Suprapubic skin (tissue), 4 donors: ENCODE measurements at places on chromosomes 5 and 9. TPM values are rescaled to one million over a fixed set of nuclear protein-coding genes. Genes with fewer than 3 reads are reported as not detected.

DNA sequence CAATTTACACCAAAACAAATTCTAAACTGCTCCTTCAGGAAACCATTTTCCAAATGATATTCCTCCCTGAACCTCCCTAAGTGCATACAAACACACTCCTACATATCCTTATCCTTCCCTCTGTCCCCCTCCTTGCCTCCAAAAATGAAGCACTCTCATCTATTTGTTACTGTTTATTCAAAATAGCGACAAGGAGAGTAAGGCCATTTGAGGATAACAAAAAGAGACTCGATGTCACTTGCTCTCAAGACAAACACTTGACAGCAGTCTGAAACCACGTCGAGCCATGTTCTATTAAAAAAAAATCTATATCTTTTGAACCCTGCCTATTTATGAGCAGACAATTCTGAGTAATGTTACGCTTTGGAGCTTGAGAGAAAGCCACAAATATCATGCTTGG is 547.9 kb downstream of the DTWD2 start:
- H3K4me1 ChIP-seq, result no peaks in the 10 kb centered on the region
- no peak for DNase-seq
- no peak overlapping the region for H3K4me3 ChIP-seq
- no peaks in the 10 kb centered on the region for H3K36me3 ChIP-seq
- H3K27ac ChIP-seq, result no peak overlapping the region

DNA sequence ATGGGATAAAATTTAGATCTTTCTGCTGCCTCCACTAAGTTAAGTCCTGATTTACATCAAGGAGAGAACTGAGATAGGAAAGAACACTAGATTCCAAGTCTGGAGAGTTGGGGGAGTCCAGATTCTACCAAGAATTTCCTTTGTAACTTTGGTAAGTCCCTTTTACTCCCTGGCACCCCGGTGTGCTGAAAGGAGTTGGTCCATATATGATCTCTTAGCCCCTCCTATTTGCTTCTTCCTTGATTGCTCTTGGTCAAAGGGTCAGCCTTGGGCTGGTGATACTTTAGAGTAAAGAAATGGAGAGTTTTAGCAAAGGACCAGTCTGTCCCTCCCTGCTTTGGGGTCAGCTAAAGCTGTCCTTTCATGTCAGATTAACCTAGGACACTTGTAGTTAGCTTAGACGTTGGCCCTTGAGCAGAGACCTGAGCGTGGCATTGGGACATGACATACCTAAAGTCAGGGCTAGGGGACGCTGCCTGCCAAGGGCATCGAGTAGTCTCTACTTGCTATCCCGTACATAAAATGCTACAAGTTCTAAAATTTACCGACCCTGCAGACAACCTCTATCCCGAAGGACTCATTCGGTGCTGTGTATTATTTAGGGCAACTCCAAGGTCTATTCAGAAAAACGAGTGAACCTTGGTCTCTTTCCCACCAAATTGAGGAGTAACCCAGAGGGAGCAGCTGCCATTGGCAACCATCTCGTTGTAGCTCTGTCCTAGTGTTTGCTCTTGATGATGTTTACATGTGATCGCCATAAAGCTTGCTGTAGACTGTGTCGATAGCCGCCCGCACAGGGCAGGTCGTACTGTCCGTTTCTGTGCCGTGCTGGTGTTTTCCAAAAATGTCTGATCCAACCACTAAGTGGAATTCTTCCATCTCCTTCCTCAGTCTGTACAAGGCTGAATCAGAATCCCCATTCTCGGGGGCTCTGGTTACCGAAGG is 94.4 kb downstream of the PDE6A start:
- no peak for DNase-seq
- H3K4me1 ChIP-seq, result no peaks in the 10 kb centered on the region
- peaks cover 34% of the 10 kb centered on the region for H3K36me3 ChIP-seq
- no peak overlapping the region for H3K4me3 ChIP-seq
- no peaks in the 10 kb centered on the region for H3K27me3 ChIP-seq

GRCh38 chr5:32687499-32687831 is 23.7 kb upstream of the NPR3 start:
- no peak for DNase-seq
- no peaks in the 10 kb centered on the region for H3K4me1 ChIP-seq
- H3K36me3 ChIP-seq, result no peaks in the 10 kb centered on the region
- H3K4me3 ChIP-seq, result no peak overlapping the region
- H3K27ac ChIP-seq, result no peak overlapping the region

DNA sequence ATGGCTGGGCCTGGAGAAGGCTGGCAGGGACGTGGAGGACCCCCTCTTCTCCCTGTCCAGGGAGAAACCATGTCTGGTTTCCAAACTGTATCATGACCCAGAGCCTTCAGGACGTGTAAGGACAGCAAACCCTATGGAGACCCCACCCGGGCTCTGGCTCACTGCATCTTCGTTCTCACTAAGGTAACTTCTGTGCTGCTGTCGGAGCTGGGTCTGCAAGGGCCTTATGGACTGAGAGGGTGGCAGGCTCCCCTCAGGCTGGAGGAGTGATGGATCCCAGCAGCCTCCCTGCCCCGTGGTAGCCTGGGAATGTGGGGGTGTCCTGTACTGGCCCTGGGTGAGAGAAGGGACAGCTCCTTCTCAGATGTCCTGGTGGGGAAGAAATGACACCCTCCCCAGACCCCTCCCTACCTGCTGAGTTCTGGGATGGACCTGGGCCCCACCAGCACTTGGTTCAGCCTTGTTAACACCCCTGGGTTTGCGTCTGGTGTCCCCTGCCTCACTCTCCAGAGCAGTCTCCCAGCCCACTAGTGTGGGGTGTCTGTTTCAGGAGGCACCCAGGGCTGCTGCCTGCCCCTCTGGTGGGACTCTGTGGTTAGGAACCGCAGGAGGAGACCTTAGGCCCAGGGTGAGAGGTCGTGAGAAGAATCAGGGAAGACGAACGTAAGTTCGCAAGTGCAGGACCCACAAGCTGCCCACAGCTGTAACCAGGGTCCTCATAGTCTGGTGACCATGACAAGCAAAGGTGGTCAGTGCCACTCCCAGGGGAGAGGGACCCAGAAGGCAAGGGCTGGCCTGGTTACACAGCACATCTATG is 6.6 kb downstream of the SPATA31E1 start:
- H3K36me3 ChIP-seq, result no peaks in the 10 kb centered on the region
- peaks cover 5% of the 10 kb centered on the region for H3K27me3 ChIP-seq
- no peak overlapping the region for H3K4me3 ChIP-seq

GRCh38 chr5:180975338-180975737 is 13.3 kb upstream of the BTNL3 start:
- H3K36me3 ChIP-seq, result no peaks in the 10 kb centered on the region
- DNase-seq, result no peak
- no peaks in the 10 kb centered on the region for H3K4me1 ChIP-seq
- H3K4me3 ChIP-seq, result no peak overlapping the region
- no peak overlapping the region for H3K27ac ChIP-seq
- H3K27me3 ChIP-seq, result no peaks in the 10 kb centered on the region

DNA sequence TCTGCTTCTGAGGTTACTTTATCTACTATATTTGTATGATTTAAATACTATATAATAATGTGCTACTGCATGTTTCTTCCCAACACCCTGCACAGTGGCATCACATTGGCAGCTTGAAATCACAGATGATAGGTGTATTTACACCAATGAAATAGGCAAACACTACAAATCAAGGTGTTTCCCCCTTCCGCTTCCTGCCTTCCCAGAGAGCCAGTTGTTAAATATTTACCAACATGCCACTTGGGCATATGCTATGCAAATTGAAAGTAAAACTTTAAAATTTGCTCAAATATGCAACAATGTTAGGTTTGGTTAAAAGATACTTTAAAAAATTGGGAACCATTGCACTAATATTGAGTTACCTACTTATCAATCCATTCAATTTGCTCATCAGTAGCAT is 58.2 kb upstream of the SMARCA2 start:
- no peak for DNase-seq
- no peaks in the 10 kb centered on the region for H3K27me3 ChIP-seq
- no peaks in the 10 kb centered on the region for H3K4me1 ChIP-seq
- no peaks in the 10 kb centered on the region for H3K36me3 ChIP-seq
- no peak overlapping the region for H3K4me3 ChIP-seq
- H3K27ac ChIP-seq, result no peak overlapping the region

RAD50 gene
- 43.0 TPM for total RNA-seq

GABRA6 gene
- not detected for total RNA-seq

PCDHGB3 gene
- total RNA-seq, result 9.0 TPM

SHLD3 gene
- 4.9 TPM for total RNA-seq

PLPPR1 gene
- total RNA-seq, result 3.8 TPM

CTNND2 gene
- 3.8 TPM for total RNA-seq

ELOVL7 gene
- total RNA-seq, result 41.3 TPM
